ENCODE measurements at places on chromosomes 4 and X.

GRCh38 chr4:25795566-25796454 lies 67.0 kb downstream of the SEL1L3 start:
- DNase-seq = no peak

DNA sequence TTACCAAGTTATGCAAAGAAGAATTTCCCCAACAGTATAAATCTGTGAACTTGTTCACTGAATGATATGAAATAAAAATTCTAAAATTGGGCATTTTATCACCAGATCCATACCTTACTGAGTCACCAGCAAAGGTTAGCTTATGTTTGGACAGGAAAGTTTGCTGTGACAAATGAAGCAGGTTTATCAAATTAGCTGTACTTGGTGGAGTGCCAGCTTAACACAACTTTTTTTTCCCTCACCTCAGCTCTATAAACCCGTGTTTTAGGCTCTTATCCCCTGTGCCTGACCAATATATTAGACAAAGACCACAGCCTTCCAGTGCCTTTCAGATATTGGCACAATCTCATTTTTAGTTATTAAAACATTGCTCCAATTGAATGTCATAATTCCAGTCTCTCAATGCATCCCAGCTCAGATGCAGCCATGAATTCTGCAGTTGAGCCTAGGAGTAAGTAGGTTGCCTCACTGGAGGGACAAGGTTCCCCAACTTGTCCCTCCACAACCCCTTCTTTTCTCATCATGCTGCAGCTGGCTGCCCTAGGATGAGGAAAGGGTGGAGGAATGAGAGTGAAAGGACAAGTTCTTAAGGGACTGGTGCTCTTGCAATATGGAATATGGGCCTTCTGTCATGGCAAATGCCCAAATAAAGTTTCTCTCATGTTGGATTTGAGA lies 27.0 kb upstream of the PDGFC start:
- DNase-seq = no peak

GRCh38 chr4:80225595-80225994 lies 28.3 kb downstream of the PRDM8 start:
- no peak for DNase-seq

DNA sequence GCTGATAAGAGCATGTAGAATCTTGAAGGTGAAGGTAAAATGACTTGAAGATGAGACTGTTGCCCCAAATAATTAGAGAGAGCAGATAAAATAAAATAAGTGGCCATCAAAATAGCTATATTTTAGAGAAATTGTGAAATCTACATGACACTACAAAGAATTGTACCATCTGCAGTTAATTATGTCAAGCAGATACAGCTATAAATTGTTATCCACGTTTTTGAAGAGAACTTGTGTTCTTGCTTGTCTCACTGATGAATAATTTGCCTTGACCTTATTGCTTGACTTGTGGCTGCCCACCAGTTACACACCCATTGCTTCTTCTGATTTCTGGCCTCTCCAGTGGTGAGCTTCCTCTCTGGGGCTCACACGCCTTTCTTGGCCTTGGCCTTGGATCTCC lies 75.8 kb upstream of the TNIP3 start:
- DNase-seq = no peak

GRCh38 chr4:138037696-138038095 lies 204.5 kb downstream of the SLC7A11 start:
- DNase-seq = no peak

GRCh38 chr4:53788621-53789020 lies 197.3 kb upstream of the LNX1 start:
- DNase-seq = no peak

DNA sequence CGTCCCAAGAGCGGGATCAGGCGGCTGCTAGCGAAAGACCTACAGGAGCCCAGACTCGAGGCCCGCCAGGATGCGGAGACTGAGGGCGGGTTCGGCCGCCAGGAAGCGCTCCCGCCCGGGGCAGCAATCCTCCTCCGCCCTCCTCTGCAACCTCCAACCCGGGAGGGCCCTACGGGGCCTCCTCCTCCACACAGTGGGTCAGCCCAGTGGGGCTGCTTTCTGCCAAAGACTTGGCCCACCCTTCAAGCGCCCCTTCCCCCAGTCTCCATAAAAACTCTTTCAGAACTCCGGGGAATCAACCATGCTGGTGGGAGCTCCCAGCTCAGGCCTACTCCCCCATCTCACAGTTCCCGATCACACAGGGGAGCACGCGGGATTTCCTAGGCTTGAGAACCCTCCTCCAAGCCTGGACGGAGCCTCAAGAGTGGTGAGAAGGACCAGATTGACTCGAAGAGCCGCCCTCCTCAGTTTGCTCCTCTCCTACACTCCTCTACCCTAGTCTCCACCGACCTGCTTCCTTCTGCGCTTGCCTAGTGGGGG lies 77.5 kb downstream of the RLIM start:
- no peak for DNase-seq
